ENCODE measurements at places on chromosomes 12 and 14.

DNA sequence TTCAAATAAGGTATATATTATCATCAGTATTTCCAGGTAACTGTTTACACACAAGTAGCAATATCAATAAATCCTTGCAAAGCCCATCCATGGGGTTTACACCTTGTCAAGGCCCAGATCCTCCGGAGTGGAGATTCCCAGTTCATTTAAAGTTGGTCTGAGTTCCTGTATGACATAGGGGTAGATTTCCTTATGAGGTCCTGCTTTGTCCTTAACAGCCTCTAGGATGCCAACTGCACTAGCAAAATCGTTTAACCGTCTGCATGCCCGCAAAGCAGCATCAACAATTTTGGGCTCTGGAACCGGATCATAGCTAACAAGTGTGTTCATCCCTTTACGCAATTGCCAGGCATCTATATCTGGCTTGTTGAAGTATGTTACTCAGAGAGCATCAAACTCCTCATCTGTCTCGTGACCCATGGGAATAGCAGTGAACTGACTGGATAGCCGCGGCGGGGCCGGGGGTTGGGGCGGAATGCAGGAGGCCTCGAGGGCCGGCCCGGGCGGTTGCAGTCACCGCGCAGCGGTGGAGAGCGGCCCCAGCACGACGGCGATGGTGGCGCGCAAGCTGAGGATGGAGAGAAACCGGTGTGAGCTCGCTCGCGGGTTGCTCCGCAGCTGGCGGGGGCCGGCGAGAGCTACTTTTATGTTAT, 30.6 kb upstream of the FBXO34 start:
- no peak for DNase-seq

DNA sequence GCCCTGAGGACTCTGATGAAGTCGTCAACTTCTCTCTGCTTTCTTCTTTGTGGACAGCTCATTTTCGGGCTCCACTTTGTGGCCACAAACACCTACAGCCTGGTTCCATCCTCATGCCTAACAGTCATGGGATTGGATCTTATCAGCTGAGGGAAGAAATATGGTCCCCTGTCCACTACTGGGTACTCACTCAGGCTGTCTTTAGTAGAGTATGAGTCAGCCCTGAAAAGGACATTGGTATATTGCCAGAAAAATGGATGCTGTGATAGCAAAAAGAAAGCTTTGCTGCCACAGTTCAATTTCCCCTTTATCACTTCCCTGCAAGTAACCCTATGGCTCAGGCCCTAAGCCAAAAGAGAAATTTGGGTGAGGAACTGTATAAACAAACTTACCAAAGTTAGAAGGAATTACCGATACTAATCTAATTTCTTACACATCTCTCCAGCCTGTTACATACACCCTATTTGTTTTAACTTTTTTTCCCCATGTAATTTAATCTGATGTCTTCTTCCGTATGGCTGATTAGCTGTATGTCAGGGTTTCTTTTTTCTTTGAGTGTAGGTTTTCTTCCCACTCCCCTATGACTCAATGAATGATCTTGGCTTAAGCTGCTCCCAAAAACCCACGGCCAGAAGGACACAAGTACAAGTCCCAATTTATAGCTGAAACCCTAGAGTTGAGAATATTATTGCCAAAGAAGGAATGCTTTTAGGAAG, 29.1 kb downstream of the MTHFD1 start:
- no peak for DNase-seq

- no peak for DNase-seq
Observed at GRCh38 chr14:82313889-82314288, 780.2 kb upstream of the SEL1L start.

- no peak for DNase-seq
Observed at GRCh38 chr12:110622582-110622981, 8.7 kb downstream of the TCTN1 start.

GRCh38 chr14:66135831-66136230, 350.3 kb upstream of the CCDC196 start:
- no peak for DNase-seq

GRCh38 chr14:105528586-105529318, 2.4 kb downstream of the TMEM121 start:
- DNase-seq, result no peak

DNA sequence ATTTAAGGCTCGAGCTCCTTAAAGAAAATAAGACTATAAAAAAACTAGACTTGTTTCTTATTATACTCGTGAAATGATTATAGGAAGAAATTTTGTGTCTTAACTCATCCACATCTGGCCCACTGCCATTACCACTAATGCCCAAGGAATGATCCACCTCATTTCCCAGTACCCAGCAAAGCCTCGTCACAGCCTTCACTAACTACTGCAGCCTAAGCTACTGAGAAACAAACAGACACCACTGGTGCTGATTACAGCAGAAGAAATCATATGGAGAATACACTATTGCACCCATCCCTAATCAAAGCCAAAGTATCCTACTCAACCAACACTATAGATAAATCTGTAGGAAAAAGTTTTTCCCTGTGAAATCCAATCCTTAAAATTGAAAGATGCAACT, 205.3 kb upstream of the NAV3 start:
- DNase-seq, result peak; percentile 43

Data from Panc1 (cell line).